CD4-positive, alpha-beta T cell treated with Interleukin-21 for 1 hour (primary cell): ENCODE measurements at places on chromosomes 5 and 9.

- no peak for DNase-seq
Observed at GRCh38 chr5:65262096-65262495, 219.6 kb downstream of the ADAMTS6 start.

GRCh38 chr5:82599692-82600091, 321.5 kb upstream of the RPS23 start:
- DNase-seq = no peak

DNA sequence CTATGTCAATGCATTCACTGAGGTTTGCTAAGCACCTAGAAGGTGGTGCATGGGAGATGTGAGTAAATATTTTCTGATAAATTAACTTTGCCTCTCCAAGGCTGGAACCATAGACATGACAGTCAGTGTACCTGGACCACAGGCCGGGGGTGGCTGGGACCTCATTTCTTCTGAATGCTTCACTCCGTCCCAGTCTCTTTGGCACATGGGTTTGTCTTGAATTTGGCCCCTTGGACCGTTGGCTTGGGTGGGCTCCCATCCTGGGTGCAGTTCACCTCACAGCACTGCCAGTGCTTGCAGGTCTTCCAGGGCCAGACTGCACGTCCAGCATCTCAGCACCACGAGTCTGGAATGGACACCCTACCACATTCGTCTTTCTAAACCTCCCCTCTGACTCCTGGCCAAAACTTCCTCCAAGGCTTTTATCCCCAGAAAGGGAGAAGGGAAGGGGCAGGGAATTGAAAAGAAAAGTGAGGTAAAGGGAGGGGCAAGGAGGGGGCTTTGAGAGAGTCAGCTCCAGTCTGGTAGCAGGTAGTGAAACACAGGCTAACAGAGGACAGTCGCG, 267.8 kb downstream of the MED10 start:
- no peak for DNase-seq

DNA sequence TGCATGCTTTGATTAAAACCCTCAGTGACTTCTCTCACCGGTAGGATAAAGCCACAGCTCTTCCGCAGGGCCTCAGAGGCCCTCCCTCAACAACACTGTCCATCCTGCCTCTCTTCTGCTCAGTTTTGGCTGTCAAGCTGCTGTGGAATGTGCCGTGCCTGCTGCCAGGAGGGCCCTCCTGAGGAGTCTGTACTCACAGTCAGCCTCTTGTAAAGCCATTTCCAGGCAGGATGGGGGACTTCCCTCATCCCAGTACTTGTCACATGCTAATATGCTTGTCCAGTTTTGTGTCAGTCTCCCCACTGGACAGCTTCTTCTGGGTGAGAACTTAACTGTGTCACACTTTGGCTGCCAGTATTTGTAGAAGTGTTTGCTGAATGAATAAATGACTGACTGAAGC, 13.9 kb upstream of the DDX41 start:
- no peak for DNase-seq

- DNase-seq = no peak
Observed at GRCh38 chr9:123359546-123359945, 3.5 kb downstream of the CRB2 start.

DNA sequence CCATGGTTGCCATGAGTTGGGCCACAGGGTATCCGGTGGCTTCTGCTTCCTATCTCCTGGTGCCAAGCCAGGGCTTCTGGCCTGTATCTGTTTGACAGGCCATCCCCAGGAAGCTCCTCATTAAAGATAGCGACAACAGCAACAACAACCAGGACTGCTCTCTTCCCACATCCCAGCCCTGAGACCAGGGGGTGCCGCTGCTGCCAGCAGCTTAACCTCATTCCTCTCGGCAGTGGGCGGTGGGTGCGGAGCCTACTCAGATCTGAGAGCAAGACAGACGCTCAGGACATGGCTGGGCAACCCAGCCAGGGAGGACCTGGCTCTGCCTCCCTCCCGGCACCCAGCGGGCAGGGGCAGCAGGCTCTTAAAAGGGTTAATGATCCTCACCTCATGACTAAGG, 98.3 kb downstream of the PSD2 start:
- no peak for DNase-seq

DNA sequence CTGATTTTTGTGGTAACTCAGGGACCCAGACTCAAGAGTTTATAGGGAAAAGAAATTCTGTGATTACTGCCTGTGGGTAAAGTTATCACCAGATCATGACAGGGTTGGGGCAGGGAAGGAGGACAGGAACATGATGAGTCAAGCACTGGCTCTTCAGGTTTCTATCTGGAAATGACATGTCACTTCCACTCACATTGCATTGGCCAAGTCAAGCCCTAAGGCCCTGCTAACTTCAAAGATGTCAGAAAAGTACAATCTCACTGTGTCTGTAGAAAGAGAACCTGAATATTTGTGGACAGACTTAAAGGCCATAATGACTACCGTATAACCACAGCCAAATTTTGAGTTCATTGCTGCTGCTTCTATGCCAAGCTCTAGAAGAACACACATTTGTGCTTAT, 187.7 kb downstream of the TLE4 start:
- no peak for DNase-seq

DNA sequence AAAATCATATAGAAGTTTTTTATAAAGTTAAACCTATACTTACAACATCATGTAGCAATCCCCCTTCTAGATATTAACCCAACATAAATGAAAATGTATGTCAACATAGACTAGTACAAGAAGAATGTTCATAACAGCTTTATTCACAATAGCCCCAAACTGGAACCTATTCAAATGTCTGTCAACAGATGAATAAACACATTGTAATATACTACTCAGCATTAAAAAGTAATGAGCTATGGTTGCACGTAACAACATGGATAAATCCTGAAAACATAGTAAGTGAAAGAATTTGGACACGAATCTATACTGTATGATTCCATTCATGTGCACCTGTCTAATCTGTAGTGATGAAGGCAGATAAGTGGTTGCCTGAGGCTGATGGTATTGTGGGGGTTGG, 73.9 kb downstream of the CSNK1G3 start:
- DNase-seq = no peak

DNA sequence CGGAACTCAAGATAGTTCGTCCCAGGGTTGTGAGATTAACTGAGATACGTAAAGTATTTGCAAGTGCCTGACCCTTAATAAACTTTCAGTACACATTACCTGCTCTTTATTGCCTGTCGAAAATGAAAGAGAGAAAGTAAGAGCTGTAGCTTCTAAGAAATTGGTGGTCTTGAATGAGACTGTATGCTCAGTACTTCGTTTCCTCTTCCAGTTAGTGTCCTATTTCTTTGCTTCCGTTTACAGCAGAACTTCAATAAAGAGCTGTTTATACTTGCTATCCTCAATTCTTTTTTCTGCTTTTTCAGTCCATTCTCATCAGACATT, 534 bp downstream of the SRFBP1 start:
- no peak for DNase-seq

DNA sequence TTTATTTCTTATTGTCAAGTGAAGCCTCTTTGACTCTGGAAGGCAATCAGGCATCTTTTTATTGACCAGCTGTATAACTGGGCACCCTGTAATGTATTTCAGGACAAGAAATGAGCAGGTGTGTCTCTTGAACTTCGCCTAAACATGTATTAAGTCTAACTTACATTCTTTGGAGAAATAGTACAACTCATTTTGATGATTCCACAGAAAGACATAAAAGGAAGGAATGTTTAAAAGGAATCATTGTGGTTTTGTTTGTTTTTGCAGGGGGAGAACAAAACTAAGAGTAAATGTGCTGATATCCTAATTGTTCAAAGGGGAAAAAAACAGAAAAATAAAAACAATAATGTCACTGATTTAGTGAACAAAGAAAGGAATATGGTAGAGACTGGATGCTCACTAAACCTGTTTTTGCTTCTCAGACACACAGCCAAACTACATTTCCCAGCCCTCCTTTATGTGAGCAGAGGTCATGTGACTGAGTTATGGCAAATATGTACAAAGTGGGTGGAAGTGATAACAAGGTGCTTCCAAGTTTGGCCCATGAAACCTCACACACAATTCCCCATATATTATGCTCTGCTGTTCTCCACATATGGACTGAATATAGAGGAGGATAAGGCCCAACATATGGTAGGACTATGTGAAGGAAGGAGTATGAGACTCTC, 150.6 kb upstream of the ACOT12 start:
- no peak for DNase-seq

- DNase-seq = no peak
Observed at GRCh38 chr9:131593091-131593820, 47.9 kb downstream of the PRRT1B start.

DNA sequence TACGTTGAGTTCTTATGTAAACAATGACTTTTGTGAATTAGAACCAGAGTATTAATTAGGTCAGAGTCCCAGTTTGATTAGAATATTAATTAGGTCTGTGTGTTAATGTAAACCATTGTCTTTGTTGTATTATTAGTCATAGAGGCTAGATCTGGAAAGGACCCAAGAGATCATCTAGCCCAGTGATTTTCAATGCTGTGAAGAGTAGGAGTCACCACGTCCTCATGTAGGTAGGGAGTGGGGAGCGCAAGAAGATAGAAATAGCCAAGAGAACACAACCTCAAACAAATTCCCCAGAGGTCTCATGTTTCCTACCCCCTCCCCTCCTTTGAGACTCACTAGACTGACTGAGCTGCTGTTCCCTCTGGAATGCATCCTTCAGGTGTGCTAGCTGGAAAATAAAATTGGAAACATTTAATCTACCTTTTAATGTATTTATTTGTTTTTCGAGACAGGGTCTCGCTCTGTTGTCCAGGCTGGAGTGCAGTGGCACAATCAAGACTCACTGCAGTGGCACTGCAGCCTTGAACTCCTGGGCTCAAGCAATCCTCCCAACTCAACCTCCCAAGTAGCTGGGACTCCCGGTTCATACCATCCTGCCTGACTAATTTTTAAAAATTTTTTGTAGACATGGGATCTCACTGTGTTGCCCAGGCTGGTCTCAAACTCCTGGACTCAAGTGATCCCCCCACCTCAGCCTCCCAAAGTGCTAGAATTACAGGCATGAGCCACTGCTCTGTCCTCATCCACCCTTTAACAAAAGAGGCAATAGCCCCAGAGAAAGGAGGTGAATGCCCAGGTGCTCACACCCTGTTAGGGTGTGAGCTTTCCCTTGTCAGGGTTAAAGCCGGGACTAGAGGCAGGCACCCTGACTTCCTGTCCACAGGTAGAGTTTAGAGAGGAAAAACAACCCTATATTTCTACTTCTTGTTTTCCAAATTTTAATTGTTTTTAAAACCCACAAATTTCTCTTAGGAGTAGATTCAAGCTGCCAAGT, 92.9 kb downstream of the INIP start:
- no peak for DNase-seq

GRCh38 chr5:149177911-149178565, 36.7 kb downstream of the ABLIM3 start:
- DNase-seq = no peak
